Panc1 (cell line): ENCODE measurements at places on chromosomes 6 and 20. TPM values are rescaled to one million over a fixed set of nuclear protein-coding genes. Genes with fewer than 3 reads are reported as not detected.

The CCN2 gene
- 155 TPM for total RNA-seq

The HMGCLL1 gene
- total RNA-seq: not detected

The TRIM31 gene
- total RNA-seq: not detected

The ISM1 gene
- total RNA-seq: not detected

The NFATC2 gene
- 10.6 TPM for total RNA-seq

The BAK1 gene
- 31.5 TPM for total RNA-seq

The SOBP gene
- total RNA-seq: 9.0 TPM

The SCRT2 gene
- not detected for total RNA-seq

The PRL gene
- not detected for total RNA-seq

The SPATS1 gene
- not detected for total RNA-seq

The KHDRBS2 gene
- total RNA-seq: not detected

The PLN gene
- total RNA-seq: not detected

The BMP2 gene
- 0.23 TPM for total RNA-seq

The RAB44 gene
- total RNA-seq: not detected

The ULBP3 gene
- total RNA-seq: 2.4 TPM

The RSPH3 gene
- 8.1 TPM for total RNA-seq

The KHDC1L gene
- not detected for total RNA-seq

The ANKEF1 gene
- 6.3 TPM for total RNA-seq

The IL22RA2 gene
- not detected for total RNA-seq

The APCDD1L gene
- total RNA-seq: 0.62 TPM

The SYCP2L gene
- total RNA-seq: 2.4 TPM

The RNF217 gene
- 37.7 TPM for total RNA-seq

The HDGFL1 gene
- not detected for total RNA-seq

The CGA gene
- not detected for total RNA-seq

The TMEM244 gene
- total RNA-seq: not detected

The RAB23 gene
- total RNA-seq: 25.5 TPM

The MATN4 gene
- total RNA-seq: 0.15 TPM

The BTNL2 gene
- not detected for total RNA-seq

The RIN2 gene
- total RNA-seq: 25.0 TPM

The COL9A3 gene
- total RNA-seq: 46.6 TPM

The ENPP1 gene
- total RNA-seq: 6.8 TPM

The MDFI gene
- 0.54 TPM for total RNA-seq

The ATP9A gene
- 8.7 TPM for total RNA-seq

The L3MBTL3 gene
- total RNA-seq: 4.2 TPM

The SMOC2 gene
- total RNA-seq: 0.13 TPM

The CLVS2 gene
- 1.1 TPM for total RNA-seq

The ARG1 gene
- not detected for total RNA-seq

The ZC2HC1B gene
- not detected for total RNA-seq

The DDO gene
- total RNA-seq: 0.39 TPM

The LYRM2 gene
- total RNA-seq: 39.4 TPM

The ZDHHC14 gene
- 19.9 TPM for total RNA-seq

The BPIFB2 gene
- total RNA-seq: not detected

The TRAPPC3L gene
- total RNA-seq: not detected

The PRICKLE4 gene
- 1.6 TPM for total RNA-seq

The TFAP2B gene
- not detected for total RNA-seq
